ENCODE measurements at places on chromosomes 1 and 21.

DNA sequence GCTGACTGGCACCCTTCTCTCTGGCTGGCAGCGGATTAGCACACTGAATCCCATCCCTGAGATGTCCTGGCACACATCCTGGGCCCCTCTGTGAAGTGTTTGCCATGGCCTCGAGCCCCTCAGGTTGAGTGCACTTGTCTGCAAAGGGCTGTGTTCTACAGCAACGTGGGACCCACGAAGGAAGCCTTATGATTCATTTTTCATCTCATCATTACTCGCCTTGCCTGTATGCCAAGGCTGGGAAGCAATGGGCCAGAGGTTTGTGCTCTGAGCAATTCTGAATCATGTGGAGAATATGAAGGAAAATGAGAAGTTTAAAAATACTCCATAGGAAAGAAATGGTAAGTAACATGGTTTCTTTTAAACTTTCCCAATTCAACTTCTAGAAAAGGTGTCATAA lies 124.8 kb upstream of the LMO4 start:
- peak; percentile 55 for DNase-seq

- peak; percentile 99 for DNase-seq
These were observed 68.9 kb downstream of the CDC7 start for GRCh38 chr1:91569411-91570119.

DNA sequence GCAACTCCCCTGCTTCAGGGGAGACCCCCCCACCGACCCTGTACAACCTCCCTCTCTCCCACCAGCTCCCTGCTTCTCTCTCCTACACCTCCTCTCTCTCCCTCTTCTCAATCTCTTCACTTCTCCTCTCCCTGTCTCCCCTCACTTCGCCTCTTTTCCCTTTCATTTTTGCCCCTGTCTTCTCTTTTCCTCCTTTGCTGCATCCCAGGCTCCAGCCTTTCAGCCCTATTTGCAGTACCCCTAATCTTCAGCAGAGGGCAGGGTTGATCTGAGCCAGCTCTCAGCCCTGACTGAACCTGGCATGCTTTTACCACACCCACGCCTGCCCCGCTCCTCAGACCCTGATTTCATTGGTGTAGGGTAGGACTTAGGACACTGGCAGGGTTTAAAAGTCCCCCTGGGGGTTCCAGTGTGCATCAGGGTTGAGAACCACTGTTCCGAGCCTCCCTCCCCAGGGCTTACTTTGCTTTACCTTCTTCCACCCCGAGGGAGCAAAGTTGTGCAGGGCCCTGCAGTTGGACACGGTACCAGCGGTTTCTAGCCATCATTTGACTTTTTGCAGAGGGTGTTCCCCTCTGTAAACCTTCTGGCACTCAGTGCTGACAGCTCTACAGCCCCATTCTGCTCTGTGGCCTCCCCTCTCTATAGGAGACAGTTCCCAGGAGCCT lies 67.3 kb upstream of the CNTN2 start:
- peak; percentile 46 for DNase-seq

- no peak for DNase-seq
These were observed 51.7 kb upstream of the SCMH1 start for GRCh38 chr1:41293779-41294178.

GRCh38 chr1:221069986-221070385 lies 190.7 kb downstream of the HLX start:
- DNase-seq: no peak

DNA sequence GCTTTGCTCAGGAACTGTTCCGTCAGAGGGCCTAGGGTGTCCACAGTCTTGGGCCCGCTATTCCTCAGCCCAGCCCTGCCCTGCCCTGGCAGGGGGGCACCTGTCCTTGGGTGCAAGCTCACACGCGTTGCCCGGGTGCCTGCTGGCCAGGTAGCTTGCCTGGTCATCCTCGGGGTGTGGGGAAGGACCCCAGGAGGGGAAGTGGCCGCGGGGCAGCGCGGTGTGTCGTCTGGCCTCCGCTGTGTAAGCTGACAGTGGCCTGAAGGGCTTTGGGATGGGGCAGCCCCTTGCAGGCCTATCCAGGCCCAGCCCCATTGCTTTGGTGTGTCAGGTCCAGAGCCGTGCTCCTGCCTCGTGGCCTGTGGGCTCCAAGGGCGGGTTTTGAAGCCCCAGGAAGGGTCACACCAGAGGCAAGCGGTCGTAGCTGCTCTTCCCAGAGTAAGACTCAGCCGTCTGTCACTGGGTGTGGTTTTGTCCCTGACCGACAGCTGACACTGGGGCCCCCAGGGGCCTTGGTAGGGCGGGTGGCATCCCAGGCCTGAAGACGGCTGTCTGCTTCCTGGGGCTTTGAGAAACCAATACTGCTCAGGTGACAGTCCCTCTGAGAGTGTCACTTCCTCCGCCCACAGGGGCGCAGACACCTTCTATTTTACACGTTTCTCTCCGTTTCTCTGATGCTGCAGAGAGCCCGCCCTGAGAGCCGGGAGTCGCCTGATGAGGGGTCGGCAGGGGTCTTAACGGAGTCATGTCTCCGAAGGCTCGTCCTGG lies 72.1 kb downstream of the SKI start:
- no peak for DNase-seq

- no peak for DNase-seq
These were observed 20.3 kb upstream of the LAPTM5 start for GRCh38 chr1:30777904-30778153.

GRCh38 chr1:72804541-72804940 lies 522.2 kb upstream of the NEGR1 start:
- no peak for DNase-seq

GRCh38 chr1:90763930-90764329 lies 46.8 kb upstream of the BARHL2 start:
- DNase-seq: no peak

GRCh38 chr1:155171836-155172731 lies 1.0 kb downstream of the KRTCAP2 start:
- no peak for DNase-seq
